ENCODE measurements at places on chromosomes 2 and 18.

GRCh38 chr2:234706086-234706485, 209.2 kb upstream of the ARL4C start:
- no peak for DNase-seq

GRCh38 chr2:147884830-147885229, 40.0 kb downstream of the ACVR2A start:
- no peak for DNase-seq

- no peak for DNase-seq
Measured at GRCh38 chr2:48414196-48414595, 115.8 kb upstream of the STON1 start.

DNA sequence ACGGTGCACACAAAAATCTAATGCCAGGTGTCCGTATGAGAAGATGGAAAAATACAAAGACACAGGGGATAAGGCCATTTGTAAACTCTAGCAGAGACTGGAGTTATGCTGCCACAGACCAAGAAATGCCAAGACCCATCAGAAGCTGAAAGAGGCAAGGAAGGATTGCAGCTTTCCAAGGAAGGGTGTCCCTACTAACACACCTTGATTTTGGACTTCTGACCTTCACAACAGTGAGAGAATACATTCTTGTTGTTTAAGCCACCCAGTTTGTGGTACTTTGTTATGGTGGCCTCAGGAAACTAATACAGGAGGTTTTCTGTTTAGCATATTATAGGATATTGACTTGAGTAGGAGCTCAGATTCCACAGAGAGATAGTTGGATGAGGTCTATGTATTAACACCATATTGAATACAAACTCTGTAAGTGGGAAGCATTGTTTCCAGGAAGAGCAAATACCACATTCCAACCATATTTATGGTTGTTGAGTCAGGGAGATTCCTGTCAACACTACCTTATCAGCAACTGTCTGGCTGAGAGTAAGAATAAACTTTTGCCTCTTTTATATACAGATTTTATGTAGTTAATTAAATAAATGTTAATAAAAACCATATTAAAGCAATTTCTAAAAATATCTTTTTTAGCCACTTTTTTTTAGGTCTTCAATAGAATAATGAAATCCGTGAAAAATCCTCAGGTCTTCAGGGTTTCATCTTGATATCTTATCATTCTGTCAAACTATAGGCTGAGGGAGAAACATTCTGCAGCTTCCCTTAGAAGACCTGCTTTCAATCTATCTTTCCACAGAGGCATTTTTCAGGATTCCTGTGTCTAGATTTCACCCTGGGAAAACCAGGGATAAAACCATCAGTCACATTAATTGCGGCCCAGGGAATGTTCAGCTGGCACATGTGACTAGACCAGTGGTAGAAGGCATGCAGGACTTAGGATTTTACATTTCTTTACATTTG, 35.4 kb upstream of the HNMT start:
- no peak for DNase-seq

GRCh38 chr18:76385681-76385975, 109.4 kb downstream of the ZNF516 start:
- DNase-seq = no peak

GRCh38 chr2:197200051-197200761, 110.4 kb downstream of the ANKRD44 start:
- DNase-seq = no peak

DNA sequence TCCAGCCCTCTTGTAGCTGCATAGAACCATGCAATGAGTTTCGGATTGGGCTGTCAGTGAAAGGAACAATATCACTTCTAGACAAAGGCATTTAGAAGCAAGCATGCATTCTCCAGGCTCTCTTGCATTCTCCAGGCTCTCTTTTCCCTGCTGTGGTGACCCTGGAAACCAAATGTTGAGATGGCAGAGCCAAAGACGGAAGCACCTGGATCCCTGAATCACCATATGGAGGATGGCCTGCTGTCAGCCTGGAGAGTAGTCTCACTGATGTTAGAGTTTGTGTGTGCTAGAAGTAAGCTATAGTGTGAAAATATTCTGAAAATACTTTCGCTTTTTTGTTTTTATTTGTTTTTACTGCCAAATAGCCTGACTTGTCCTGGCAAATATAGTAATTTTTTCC, 203.9 kb downstream of the C1D start:
- DNase-seq = no peak

DNA sequence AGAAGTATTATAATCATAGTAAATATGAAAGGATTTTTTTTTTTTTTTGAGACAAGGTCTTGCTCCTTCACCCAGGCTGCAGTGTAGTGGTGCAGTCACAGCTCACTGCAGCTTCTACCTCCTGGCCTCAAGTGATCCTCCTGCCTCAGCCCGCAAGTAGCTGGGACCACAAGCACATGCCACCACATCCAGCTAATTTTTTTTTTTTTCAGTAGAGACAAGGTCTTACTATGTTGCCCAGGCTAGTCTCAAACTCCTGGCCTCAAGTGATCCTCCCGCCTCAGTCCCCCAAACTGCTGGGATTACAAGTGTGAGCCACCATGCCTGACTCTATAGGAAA, 301.6 kb upstream of the STON1 start:
- DNase-seq = no peak

- DNase-seq = no peak
Measured at GRCh38 chr18:60794802-60795201, 422.2 kb upstream of the MC4R start.

DNA sequence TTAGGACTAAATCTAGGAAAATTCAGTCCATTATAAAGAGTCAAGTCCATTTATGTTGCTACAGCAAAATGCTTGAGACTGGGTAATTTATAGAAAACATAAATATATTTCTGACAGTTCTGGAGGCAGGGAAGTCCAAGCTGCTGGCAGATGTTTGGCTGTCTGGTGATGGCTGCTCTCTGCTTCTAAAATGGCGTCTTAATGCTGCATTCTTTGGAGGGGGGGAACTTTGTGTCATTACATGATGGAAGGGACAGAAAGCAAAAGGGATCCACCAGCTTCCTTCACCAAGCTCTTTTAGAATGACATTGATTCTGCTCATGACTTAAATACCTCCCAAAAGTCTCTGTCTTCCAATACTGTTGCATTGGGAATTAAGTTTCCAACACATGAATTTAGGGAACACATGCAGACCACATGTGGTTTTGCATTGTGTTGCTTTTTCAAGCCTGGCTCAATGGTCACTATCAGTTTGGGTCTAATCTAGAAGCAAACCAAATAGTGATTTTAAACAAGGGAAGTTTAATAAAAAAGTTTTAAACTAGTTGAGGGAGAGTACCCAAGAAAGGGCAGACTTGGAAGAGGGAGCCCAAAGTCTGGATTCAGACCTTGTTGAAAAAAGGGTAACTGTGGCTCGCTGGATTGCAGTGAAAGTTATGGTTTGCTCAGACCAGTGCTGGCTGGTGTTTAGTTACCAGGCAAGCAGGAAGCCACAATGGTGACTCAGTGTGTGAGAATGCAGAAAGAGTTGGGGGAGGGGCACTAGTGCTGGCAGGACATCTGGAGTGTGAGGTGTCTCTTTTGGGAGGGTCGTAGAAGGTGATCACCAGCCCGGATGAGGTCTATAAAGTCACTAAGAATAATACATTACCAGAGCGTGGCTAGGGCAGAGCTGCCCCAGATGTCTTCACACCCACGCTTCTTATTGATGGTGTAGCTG, 30.8 kb downstream of the C18orf54 start:
- DNase-seq = peak; percentile 1

DNA sequence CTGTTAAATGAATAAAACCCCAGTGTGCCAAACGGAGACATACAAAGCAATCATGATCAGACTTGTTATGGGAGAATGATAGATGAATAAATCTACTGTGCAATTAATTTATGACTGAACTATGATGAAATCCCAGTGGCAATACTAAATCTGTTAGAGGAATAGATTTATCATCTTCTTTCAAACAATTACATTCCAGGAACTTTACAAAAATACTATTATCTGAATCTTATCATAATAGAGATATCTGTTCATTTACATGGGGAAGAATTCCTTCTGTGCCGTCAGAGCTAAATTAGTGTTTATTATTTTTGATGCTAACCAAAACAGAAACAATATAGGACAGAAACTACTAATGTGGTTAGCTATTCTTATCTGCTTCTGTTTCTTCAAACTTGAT, 208.5 kb downstream of the CAMKMT start:
- no peak for DNase-seq

- DNase-seq = no peak
Measured at GRCh38 chr2:197256021-197256420, 54.6 kb downstream of the ANKRD44 start.

DNA sequence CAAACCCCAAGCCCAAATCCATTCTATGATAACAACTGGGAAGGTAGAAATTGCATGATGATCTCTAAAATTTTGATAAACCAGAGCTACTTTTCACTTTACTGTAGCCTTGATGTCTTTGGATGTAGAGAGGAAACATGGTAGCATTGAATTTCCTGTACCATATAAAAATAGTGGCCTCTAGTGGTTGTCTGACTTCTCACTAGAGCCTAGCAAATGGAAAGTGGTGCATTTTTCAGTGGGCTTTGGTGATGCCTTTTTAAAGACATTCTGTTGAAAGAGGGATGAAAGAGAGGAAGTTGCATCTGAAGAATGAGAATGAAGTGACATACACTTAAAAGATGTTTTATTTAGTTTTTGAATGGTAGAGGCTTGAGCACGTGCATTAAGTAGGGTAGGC, 662.2 kb downstream of the XIRP2 start:
- DNase-seq = no peak

DNA sequence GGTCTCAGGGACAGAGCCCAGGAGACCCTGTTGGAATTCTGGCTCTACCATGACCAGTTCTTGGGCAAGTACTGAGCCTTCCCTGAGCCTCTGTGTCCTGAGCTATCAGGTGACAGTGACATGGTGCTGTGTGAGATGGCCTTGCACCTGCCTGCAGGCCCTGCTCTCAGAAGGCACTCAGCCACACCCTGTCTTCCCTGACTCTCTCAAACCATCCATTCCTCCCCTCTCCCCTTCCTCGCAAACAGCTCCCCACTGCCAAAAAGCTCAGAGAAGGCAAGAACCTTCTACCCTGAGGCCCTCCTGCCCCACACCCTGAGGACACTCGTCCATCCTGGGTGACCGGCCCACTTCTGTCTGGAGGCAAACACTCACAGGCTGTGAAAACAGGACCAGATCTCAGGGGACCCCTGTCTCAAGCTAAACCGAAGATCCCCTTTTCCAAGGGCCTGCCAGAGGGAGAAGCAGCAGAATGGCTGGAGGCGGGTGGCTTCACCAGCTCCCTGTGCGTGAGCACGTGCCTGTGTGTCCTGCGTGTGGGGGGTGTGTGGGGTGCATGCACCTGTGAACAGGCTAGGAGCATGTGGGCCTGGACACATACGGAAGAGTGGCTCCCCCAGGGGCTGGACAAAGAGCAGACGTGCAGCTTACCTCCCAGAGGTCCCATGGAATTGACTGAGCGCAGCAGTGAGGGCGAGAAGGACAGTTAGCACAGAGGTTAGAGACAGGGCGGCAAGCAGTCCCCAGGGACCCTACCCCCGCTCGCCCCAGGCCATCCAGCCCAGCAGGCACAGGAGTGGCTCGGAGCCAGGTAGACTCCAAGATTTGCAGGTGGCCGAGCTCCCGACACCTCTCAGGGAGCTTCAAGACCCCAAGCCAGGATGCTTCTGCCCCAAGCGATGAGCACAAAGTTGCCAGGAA, 53.9 kb downstream of the BIN1 start:
- no peak for DNase-seq

DNA sequence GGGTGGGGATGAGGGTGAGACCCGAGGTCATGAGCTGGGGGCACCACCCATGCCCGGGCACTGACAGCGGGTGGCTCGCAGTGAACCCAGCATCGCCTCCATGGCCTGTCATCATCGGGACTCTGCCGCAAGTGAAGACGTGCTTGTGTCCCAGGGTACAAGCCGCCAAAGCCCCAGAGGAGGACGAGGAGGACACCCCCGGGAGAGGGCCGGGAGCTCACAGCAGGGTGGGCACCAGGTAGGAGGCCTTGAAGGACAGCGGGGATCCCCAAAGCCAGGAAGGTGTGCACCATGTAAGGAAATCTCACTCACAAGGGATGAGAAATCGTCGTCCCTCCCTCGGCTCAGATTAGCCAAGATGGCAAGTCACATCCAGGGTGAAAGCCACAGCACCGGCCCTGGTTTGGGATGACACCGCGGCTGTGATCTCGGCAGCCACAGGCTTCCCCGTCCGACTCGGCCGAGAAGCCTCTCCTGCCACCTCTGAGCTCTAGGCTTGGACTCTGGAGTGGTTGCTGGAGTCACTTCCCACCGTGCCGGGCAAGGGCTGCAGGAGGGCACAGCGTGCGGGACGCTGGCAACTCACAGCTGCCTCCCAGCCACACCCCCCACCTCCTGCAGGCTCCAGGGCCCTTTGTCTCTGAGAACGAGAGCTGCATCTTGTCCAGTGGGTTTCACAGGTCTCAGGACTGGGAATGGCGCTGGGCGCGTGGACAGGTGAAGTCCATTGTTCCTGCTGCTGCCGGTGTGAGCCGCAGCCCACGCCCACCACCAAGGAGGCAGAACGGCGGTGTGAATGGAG, 81.6 kb upstream of the CTDP1 start:
- no peak for DNase-seq

GRCh38 chr2:71759060-71759459, 305.7 kb downstream of the DYSF start:
- no peak for DNase-seq

GRCh38 chr2:36478332-36478738, 119.6 kb downstream of the FEZ2 start:
- DNase-seq = no peak

GRCh38 chr2:43073401-43073825, 153.0 kb downstream of the ZFP36L2 start:
- DNase-seq = no peak

DNA sequence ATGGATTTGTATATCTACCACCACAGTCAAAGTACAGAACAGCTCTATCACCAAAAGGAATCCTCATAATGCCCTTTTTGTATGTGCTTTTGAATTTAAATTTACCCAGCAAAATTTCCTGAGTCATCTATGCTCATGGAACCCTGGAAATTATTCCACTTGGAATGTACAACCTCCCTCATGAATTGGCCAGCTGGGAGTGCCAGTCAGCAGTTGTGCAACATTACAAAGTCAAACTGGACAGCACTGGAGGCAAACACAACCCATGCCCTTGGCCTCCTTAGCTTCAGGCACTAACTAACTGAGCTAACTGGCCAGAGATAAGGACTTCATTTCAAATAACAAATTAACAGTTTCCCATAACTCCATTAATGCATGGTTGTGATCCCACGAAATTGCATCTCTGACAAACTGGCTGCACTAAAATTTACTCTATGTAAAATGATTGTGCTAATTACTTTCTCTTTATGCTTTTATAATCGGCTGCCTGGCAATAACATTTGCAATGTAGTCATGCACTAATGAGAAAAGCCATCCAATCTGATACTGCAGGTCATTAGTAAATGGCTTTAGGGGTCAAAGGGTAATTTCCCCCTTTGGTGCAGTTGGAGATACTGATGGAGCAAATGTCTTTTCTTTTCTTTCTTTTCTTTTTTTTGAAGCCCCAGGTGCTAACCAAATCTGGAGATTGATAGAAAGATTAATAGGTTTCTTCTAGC, 270.5 kb downstream of the ACTR3 start:
- no peak for DNase-seq

- DNase-seq = no peak
Measured at GRCh38 chr2:86031151-86031550, 74.5 kb downstream of the POLR1A start.

GRCh38 chr18:76447258-76447890, 47.7 kb downstream of the ZNF516 start:
- no peak for DNase-seq
